ENCODE measurements at places on chromosomes 13 and 19. TPM values are rescaled to one million over a fixed set of nuclear protein-coding genes. Genes with fewer than 3 reads are reported as not detected.
A peak's percentile ranks its signal among the peaks of the same experiment; 100 is the strongest.

DNA sequence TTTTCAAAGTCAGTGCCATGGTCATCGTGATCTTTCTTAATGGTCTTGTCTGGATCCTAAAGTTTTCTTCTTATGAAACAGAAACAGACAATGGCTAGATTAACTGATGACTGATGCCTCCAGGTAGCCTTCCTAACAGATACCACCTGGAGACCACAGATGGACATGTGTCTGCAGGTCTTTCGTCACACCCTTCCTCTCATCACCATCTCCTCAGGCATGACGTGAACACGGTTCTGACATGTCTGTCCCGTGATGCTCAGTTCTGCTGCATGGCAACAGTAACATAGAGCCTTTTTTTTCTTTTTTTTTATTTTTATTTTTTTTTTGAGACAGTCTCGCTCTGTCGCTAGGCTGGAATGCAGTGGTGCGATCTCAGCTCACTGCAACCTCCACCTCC lies 13.1 kb upstream of the LAMP1 start:
- no peaks in the 10 kb centered on the region for H3K36me3 ChIP-seq
- DNase-seq = no peak
- H3K4me3 ChIP-seq = no peak overlapping the region
- H3K4me1 ChIP-seq = no peaks in the 10 kb centered on the region
- H3K27me3 ChIP-seq = peaks cover 5% of the 10 kb centered on the region

DNA sequence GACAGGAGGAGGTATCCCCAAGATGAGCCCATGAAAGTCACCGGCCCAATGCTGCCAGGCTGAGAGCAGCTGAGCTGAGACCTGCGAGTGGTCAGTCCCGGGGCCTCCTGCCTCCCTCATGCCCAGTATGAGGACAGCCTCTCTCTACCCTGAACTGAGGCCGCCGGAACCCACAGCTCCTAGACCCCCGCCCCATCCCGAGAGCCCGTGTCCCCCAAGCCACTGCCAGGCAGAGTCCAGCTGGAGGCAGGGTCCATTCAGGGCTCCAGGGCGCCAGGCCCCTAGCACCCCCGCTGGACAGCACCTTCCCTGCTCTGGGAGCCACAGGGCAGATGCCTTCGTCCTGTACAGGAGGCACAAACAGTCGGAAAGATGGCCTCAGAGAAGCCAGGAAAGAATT lies 38.7 kb downstream of the MLLT1 start:
- H3K36me3 ChIP-seq = no peaks in the 10 kb centered on the region
- peaks cover 48% of the 10 kb centered on the region for H3K4me1 ChIP-seq
- H3K27me3 ChIP-seq = no peaks in the 10 kb centered on the region
- peak overlapping the region; percentile 9 for H3K27ac ChIP-seq
- H3K4me3 ChIP-seq = no peak overlapping the region

The PGLYRP2 gene
- polyA plus RNA-seq = 0.10 TPM

The PEG3 gene
- polyA plus RNA-seq = 1.4 TPM

DNA sequence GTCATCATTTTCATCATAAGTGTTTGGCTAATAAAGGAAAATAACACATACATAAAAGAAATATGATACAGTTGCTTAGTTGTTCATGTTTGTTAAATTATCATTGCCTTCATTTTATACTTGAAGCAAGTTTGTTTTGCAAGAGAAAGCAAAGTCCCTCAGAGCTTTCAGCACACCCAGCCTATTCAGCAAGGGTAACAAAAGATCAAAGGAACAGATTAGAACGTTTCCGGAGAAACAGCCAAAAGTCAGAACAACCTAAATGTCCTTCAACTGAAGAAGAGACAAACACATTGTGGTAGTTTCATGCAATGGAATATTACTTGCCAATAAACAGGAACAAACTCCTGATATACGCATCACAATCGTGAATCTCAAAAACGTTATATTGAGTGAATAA lies 380.7 kb downstream of the MZT1 start:
- no peak for DNase-seq
- no peaks in the 10 kb centered on the region for H3K27me3 ChIP-seq
- H3K27ac ChIP-seq = no peak overlapping the region
- H3K36me3 ChIP-seq = no peaks in the 10 kb centered on the region

DNA sequence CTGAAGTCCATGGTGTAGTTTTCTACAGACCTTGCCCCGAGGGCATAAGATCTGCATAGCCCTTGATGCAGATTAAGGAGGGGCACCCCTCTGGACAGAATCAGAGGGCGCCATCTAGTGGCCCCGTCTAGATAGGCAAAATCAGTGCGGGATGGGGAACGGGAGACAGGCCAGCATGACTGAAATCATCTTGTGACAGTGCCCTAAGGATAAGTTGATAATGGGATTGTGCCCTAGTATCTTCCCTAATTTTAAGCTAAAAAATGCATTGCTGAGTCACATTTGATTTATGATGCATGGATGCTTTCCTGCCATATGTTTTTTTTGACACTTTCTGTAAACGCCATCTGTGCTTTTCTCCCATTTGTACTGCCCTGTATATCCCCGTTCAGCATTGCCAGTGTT lies 19.0 kb upstream of the GPI start:
- no peak overlapping the region for H3K27ac ChIP-seq
- no peaks in the 10 kb centered on the region for H3K4me1 ChIP-seq
- H3K4me3 ChIP-seq = no peak overlapping the region

The ZFP30 gene
- polyA plus RNA-seq = 2.0 TPM

DNA sequence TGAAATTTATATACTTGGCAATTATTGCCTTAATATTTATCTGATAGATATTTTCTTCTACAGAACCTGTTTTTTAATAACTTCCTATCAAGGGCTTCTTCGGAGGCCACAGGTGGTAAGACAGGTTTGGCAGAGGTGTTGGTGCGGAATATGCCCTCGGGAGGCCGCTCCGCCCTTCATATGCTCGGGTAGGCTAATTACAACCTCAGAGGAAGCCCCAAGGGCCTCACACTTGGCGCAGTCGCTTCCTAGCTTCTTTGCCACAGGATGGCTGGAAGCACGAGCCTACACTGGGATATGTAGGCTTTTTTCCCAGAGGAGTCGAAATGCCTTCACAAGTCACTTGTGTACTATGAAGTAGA lies 68.8 kb downstream of the LMO7 start:
- H3K36me3 ChIP-seq = no peaks in the 10 kb centered on the region
- H3K4me3 ChIP-seq = no peak overlapping the region
- peak; percentile 61 for DNase-seq
- peaks cover 4% of the 10 kb centered on the region for H3K4me1 ChIP-seq

All from lung (tissue), 17 donors.